Activated T-cell treated with anti-CD3 and anti-CD28 coated beads, Interleukin-2, amount 50 U/mL, for 72 hours (primary cell): ENCODE measurements at places on chromosomes 6 and 20.

DNA sequence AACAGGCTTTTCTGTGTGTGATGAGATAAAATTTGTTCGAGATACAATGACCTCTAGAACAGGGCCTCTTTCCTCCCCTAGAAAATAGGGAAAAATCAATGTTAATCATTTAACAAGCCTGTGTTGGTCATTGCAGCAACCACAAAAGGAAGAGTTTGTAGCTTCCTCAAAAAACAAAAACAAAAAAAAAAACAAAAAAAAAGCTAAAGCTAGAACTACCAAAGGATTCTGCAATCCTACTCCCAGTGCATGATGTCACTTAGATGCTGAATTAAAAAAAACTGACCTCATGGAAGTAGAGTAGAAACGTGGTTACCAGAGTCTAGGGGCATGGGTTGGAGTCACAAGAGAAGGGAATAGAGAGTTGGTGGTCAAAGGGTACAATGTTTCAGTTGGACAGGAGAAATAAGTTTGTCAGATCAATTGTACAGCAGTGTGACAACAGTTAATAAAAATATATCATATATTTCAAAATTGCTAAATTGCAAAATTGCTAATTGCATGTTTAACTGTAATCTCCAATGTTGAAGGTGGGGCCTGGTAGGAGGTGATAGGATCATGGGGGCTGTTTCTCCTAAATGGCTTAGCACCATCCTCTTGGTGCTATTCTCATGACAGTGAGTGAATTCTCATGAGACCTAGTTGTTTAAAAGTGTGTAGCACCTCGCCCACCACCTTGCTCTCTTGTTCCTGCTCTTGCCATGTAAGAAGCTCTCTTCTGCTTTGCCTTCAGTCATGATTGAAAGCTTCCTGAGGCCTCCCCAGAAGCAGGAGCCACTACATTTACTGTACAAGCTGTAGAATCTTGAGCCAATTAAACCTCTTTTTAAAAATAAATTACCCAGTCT is 163.4 kb upstream of the SIM1 start:
- DNase-seq: no peak

GRCh38 chr20:4805663-4806449 is 84.1 kb downstream of the PRND start:
- DNase-seq: no peak

GRCh38 chr6:151658091-151658490 is 149.4 kb upstream of the ESR1 start:
- no peak for DNase-seq

- no peak for DNase-seq
Observed at GRCh38 chr6:108744996-108745395, 103.2 kb upstream of the ARMC2 start.

GRCh38 chr6:69917834-69918233 is 51.5 kb downstream of the COL19A1 start:
- DNase-seq: peak; percentile 16

DNA sequence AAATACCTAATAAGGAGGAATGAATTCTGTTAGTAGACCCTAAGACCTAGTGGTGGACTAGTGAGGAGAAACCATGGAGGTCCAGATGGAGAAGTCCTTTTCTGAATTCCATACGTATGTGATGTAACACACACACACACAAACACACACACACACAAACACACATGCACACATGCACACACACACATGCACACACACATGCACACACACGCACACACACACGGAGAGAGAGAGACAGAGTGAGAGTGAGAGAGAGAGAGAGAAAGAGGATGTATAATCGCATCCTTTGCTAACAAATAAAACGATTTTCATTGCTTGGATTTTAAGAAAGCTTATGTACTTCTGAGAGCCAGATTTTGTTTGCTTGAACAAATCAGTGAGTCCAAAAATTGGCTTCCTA is 132.6 kb upstream of the CEP162 start:
- no peak for DNase-seq

DNA sequence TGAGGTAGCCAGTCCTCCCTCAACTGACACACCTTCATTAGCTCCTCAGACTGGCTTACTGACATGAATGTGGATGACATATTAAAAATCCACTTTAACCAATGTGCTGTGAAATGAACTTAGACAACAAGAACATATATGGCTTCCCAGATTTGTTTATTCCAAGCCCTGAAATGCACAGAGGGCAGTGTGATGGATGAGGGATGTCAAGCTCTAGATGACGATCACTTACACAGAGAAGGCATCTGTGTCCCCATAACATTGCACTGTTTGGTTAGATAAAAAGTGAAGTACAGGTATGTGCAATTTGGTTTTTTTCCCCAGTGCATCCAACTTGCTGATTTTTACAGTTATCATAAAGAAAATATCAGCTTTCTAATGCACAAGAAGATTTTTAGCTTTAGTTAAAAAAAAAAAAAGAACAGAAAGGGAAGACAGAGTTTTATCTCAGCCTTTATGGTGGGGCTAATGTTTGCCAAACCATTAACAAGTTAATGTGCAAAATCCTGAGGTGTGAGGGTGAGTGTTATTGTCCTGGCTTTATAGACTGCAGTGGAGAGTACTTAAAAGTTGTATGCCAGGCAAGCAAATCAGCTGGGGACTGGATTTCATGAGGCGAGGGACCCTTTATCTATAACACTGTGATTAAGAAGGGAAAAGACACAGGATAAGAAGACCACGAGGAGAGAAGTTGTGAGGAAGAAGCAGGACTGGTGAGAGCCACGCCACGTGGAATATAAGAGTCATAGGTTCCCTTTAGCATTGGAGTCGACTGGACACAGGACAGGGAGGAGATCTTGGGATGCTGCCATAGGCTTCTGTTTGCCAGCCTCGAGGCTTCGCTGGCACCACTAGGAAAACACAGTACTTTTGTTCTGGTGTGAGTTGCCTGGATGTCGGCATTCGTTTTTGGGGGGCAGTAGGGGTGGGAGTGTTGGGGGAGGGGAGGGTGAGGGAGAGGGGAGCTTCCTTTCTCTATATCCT is 90.0 kb upstream of the BACH2 start:
- no peak for DNase-seq

DNA sequence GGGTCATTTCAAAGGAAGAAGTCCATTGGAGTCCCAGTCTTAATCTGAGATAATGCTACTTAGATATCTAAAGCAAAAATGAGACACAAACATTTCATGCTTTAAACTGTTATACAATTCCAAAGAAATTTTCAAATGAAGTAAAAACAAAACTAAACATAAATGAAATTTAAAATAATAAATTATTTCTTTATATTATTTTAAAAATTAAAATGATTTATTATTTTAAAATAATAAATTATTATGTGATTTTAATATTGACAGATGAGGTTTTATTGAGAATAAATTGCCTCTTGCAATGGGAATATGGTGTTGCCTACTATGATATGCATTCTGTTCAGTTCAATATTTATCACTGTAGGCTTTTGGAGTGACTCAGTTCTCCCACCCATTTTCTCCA is 93.7 kb upstream of the BACH2 start:
- DNase-seq: no peak

- DNase-seq: no peak
Observed at GRCh38 chr6:127586372-127586771, 9.4 kb downstream of the C6orf58 start.

GRCh38 chr6:75166773-75167172 is 39.1 kb downstream of the COL12A1 start:
- DNase-seq: no peak

GRCh38 chr6:81683912-81684311 is 68.6 kb downstream of the TENT5A start:
- DNase-seq: no peak

DNA sequence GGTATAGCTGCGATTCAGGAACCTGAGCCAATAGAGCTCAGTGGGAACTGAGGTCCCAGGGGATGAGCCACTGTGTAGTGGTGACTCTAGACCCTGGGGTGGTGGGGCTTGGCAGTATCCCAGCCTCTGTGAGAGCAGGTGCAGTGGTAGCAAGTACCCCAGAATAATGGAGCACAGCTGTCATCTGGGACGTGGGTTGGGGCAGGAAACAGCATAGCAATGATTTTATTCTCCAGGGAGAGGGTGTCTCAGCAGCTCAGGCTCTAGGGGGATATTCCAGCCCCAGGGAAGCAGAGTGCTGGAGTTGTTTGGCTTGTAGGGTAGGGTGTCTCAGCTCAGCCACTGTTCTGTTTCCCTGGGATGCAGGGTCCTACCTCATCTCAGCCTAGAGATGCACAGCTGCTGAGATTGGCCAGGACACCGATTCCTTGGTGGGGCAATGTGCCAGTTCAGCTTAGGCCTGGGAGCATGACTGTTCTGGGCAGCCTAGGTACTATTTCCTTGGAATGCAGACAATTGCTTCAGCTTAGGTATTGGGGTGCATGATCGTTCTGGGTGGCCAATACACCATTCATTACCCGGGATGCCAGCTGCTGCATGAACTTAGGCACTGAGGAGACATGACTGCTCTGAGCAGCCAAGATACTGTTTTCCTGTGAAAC is 34.0 kb upstream of the NUP153 start:
- no peak for DNase-seq

- no peak for DNase-seq
Observed at GRCh38 chr6:55841341-55841740, 34.0 kb downstream of the BMP5 start.

GRCh38 chr6:69735027-69735426 is 61.8 kb downstream of the LMBRD1 start:
- DNase-seq: no peak

- no peak for DNase-seq
Observed at GRCh38 chr20:52145587-52145986, 46.0 kb downstream of the ZFP64 start.

GRCh38 chr6:90273863-90274262 is 22.8 kb downstream of the BACH2 start:
- DNase-seq: no peak

DNA sequence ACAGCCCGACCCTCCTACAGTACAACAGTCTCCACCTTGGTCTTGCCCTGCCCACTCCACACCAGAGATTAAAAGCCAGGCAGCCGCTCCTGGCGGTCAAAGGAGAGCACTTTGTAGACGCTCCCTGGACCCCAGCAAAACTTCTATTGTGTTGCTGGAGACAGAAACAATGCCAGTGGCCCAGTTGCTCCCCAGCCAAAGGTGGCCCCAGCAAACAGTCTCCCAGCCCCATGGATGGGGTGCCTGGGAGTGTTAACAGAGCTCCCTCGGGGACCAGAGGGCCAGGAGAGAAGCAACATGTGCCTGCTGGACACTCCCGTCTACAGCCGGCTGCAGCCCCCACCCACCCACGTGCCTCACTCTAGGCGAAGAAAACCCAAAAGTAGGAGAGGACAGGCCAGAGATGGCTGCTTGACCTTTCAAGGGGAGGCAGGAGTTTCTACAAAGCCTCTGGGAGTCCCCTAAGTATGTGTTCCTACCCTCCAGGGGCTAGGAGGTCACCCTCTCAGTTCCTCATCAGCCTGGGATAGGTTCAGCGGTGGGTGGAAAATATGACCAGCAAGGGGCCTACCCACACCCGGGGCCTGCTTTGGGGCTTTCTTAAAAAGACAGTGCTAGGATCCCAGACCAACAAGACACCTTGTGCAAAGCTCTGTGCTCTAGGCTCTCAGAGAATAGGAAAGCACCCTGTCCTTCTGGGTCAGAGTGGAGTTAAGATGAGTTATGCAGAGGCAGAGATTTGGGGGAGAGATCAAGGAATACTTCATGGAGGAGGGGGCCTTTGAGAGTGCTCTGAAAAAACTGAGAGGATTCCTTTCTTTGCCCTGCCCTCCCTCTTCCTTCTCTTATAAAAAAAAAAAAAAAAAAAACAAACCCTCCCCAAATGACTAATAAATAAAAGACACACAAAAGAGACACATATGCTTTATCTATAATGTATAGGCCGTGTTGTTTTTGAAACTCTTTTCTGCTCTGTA is 19.0 kb upstream of the PREX1 start:
- peak; percentile 72 for DNase-seq

- no peak for DNase-seq
Observed at GRCh38 chr20:7692478-7692877, 247.8 kb downstream of the HAO1 start.

- no peak for DNase-seq
Observed at GRCh38 chr20:18188434-18188833, 50.8 kb downstream of the KAT14 start.

- DNase-seq: no peak
Observed at GRCh38 chr6:87944541-87944954, 103.1 kb upstream of the SPACA1 start.

GRCh38 chr6:3510178-3510577 is 53.3 kb upstream of the SLC22A23 start:
- no peak for DNase-seq

GRCh38 chr20:44080646-44081267 is 106.2 kb downstream of the JPH2 start:
- peak; percentile 78 for DNase-seq

GRCh38 chr20:58039274-58040092 is 189.0 kb downstream of the ANKRD60 start:
- DNase-seq: no peak

DNA sequence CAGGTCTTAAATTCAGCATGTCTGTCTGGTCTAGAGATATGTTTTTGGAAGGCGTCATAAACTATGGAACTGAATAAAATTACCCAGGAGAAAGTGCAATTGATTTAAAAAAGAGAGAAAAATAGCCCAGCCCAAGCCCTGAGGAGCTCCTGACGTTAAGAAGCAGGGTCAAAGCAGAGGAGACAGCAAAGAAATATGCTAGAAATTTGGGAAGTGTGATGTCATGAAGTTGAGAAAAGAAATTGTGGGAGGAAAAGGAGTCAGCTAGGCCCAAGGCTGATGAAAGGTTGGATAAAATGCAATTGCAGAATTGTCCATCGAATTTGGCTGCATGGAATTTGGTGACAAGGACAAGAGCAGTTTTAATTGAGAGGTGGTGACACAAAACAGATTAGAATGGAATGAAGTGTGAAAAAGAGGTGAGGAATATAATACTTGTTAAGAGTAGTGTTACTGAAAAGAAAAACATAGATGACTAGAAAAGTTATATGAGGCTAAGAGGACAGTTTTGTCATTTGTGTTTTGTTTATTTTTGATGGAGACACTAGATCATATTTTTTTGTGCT is 381.6 kb downstream of the LAMA2 start:
- no peak for DNase-seq

DNA sequence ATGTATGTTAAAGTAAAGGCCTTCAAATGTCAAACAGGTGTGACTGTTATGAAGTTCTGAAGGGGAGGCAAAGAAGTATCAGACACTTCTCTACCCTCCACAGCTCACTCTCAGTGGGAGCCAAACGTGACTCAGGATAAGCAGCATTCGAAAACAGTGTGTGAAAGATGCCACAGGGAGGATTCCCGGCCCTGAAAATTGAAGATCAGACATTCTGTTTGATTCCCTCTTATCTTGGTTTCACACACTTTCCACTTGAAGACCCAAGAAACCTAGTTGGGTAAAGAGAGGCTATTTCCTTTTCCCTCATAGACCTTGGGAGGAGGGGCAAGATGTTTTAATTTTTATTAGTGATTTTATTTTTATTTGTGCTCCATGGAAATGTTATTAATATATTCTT is 164.2 kb upstream of the SUPT3H start:
- DNase-seq: no peak

GRCh38 chr6:90233994-90234393 is 62.6 kb downstream of the BACH2 start:
- peak; percentile 71 for DNase-seq
